Glomerular endothelial cell (primary cell): ENCODE measurements at places on chromosomes 4 and X. TPM values are rescaled to one million over a fixed set of nuclear protein-coding genes. Genes with fewer than 3 reads are reported as not detected.

The MSL3 gene
- 32.2 and 39.3 TPM in 2 replicates for total RNA-seq

The POU4F2 gene
- not detected in 2 replicates for total RNA-seq

The LEF1 gene
- 0.58 and 0.92 TPM in 2 replicates for total RNA-seq

The PASD1 gene
- total RNA-seq = not detected in 2 replicates

The MAGT1 gene
- 60.8 and 73.9 TPM in 2 replicates for total RNA-seq

The NAAA gene
- total RNA-seq = 43.1 and 98.4 TPM in 2 replicates

The GSTCD gene
- 8.7 and 10.2 TPM in 2 replicates for total RNA-seq

The RTL3 gene
- 0.18 and 0.29 TPM in 2 replicates for total RNA-seq

The TRPC5OS gene
- total RNA-seq = not detected in 2 replicates
